ENCODE measurements at places on chromosomes 2 and 18.

DNA sequence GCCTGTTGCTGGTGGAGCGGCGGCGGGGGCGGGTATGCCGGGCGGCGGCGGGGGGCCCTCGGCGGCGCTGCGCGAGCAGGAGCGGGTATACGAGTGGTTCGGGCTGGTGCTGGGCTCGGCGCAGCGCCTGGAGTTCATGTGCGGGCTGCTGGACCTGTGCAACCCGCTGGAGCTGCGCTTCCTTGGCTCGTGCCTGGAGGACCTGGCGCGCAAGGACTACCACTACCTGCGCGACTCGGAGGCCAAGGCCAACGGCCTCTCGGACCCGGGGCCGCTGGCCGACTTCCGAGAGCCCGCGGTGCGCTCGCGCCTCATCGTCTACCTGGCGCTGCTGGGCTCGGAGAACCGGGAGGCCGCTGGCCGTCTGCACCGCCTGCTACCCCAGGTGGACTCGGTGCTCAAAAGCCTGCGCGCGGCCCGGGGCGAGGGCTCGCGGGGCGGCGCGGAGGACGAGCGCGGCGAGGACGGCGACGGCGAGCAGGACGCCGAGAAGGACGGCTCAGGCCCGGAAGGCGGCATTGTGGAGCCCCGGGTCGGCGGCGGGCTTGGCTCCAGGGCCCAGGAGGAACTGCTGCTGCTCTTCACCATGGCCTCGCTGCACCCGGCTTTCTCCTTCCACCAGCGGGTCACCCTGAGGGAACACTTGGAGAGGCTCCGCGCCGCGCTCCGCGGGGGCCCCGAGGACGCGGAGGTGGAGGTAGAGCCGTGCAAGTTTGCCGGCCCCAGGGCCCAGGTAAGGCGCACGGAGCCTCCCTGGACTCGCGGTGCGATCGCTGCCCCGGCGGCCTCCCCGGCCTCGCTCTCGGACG, 1.0 kb downstream of the ZCCHC2 start:
- peak; percentile 36 for DNase-seq

DNA sequence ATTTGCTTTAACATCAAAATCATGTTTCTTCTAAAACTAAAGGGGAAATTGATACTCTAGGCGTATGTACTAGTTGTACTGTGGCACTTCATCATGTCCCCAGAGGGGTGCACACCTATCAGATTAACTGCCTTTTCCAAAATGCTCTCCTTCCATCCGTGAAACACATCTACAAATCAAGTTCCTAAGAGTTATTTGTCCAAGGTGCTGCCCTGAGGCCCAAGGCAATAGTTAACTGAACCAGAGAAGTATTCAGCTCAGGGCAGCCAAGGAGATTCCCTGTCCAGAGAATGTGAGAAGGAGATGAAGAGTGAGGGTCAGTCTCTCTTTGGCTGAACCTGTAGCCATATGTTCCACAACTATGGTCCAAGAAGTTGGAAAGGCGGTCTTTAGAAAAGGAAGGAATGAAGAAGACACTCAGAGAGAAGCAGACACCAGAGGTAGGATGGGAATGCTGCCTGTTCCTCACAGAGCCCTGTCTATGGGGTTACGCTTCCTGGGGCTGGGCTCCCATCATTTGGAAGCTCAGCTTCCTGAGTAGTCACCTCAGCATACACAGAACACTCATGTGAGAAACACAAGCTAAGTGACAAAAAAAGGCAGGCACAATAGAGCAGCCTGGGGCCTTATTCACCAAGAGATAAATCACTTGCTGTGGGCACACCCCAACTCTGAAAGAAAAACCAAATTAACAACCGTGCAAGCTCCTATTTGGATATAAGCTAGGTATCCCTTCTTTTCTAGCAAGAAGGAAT, 55.6 kb downstream of the ANKRD44 start:
- no peak for DNase-seq

DNA sequence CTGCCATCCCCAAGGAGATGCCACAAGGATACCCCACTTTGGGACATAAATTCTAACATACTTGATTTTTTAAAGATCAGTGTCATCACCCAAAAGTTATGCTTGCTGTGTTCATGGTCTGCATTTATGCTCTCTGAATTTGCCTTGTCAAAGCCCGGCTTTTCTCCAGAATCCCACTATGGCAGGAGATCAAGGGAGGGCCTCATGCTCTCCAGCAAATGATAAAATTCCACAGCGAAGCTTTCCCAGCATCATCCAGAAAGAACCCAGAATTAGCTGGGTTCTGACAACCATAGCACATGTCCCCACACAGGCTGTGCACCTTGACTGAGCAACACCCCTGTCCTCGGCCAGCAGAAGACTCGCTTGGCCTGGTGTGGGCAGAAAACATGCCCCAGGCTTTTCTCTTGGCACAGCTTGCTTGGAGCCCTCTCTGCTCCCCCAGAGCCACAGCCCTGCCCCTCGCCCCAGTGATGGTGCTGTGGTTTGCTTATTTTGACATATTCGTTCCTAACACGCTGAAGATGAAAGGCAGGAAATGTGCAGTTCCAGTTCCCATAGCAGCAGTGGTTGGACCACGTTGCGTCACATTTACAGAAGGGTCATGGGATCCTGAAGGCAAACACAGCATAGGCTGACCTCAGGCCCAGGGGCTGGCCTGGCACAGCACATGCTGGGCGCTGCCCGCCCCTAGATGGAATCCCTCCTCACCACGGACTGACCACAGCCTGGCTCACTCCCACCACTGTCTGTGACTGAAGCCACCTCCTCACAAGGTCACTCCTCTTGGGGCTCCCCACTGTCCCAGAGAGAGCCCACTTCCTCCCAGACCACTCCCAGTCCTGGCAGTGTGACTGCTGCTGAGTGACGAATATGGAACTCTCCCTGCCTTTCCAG, 14.1 kb upstream of the CHRNA1 start:
- DNase-seq, result peak; percentile 61

- no peak for DNase-seq
These were observed 126.9 kb upstream of the ITGA4 start for GRCh38 chr2:181330286-181330685.

DNA sequence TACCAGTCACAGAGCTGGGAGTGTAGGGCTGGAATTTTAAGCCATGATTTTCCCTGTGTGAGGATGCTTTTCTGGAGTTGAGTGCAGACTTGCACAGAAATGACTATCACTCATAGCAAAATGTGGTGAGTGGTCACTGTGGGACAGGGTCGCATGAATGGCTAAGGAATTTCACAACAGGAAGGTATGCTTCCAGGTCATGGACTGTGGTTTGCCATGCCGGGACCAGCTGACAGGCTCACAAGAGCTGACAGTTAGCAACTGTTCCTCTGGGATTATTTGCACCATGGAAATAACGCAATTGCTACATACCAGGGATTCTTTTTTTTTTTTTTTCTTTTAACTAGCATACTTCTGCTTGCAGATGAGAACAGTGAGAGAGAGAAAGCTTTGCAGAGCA, 3.8 kb upstream of the UXS1 start:
- DNase-seq, result no peak

- DNase-seq, result no peak
These were observed 21.3 kb upstream of the ALLC start for GRCh38 chr2:3636586-3637310.

- DNase-seq, result no peak
These were observed 10.7 kb downstream of the DTYMK start for GRCh38 chr2:241675885-241676284.

- no peak for DNase-seq
These were observed 15.3 kb downstream of the PMS1 start for GRCh38 chr2:189799531-189799930.

DNA sequence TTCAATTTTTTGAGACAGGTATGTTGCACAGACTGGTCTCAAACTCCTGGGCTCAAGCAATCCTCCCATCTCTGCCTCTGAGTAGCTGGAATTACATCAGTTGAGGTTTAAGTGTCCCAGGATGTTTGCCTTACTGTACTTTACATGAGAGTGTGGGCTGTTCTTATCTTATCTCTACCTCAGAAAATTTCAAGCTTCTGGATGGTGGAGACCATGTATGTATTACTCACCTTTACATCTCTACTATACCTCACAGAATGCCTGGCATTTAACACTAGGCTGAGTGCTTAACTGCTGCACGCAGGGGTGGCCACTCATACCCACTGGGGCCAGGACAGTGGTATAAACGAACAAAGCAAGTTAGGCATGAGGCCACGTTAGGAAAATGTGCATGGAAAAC, 272.0 kb upstream of the RAB12 start:
- DNase-seq, result no peak

DNA sequence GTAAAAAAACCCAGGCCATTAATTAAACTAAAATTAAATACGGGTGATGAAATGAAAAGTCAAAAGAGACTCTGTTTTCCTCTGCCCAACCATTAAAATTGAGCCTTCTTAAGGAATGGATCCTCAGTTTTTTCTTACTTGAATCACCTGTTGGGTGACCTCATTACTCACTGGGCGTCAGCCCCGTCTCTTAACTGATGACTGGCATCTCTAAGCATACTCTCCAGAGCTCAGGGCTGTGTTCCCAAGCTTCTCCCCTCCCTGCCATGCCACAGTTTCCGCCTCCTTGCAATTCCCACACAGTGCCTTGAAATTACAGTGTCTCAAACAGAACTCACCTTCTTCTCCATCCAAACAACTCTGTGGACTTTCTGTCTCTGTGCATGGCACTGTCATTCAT, 421.1 kb upstream of the CELF4 start:
- no peak for DNase-seq

DNA sequence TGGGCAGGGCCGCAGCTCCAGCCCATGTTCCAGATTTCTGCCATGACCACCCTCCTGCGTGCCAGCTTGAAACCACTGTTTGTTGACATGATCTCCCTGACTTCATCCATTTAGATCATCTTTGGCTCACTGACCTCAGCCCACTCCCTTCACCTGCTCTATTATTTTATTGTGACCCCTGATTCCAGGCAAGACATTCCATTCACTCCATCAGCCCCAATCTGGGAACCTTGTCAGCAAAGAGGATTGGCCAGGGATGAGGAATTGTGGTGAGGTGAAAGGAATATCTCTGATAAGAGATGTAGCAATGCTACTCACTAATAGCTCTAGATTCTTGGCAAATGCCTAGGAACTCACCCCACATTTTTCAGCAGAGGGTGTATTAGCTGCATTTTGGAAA, 174.2 kb downstream of the TMEM247 start:
- DNase-seq, result no peak

- no peak for DNase-seq
These were observed 129.4 kb downstream of the ACOXL start for GRCh38 chr2:110861616-110862260.

DNA sequence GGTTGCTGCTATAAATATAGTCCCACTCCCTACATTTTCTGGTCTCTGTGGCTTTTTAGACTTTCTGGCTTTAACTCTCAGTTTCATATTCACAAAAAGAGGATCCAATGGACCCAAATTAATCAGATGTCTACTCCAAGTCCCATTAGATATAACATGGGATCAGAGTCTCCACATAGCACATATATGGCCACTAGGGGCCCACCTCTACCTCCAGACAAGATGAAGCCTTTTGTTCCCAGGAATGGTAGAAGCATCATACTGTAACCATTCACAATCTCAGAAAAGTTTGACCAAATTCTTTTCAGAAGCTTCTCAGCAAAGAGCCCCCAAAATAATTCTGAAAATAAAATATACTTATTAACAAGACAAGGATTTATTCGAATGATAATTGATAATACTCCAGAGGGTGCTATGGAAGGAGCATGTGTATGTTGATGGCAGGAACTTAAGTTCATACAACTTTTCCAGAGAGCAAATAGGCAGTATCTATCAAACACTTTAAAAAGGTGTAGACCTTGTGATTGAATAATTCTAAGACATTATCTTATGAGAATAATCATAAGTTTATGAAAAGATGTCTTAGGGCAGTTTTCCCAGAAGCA, 382.3 kb upstream of the CRIM1 start:
- no peak for DNase-seq

DNA sequence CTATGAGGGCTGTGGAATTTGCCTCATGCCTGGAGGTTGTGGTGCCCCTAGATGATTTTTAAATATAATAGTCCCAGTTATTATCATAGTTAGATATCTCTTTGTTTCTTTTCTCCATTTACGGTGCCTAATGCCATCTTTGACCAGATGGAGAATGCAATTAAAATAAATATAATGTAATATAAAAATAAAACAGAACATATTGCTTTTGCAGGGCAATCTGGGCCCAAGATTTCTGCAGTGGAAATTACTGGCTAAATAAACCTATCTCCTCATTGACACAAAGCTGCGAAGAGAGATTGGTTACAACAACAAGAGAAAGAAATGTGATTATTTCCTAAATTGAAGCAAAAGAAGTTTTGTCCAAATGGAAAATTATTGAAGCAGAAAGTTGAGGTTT, 51.8 kb downstream of the CPO start:
- no peak for DNase-seq

DNA sequence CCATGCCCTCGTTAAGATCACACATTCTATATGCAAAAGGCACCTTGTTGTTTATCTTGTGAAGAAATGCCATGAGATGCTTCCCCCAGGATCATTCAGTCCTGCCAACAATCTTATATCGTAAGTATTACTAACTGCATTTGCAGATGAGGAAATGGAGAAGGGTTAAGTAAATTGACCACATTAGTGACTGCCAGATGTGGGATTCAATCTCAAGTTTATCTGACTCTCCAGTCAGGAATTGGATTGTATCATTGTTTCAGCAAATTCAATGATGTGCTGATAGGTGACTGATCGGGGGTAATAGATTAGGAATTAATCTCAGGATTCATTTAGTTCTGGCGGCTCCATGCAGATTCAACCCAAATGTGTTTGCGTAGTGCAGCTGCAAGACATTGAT, 106.2 kb downstream of the CNTNAP5 start:
- no peak for DNase-seq

DNA sequence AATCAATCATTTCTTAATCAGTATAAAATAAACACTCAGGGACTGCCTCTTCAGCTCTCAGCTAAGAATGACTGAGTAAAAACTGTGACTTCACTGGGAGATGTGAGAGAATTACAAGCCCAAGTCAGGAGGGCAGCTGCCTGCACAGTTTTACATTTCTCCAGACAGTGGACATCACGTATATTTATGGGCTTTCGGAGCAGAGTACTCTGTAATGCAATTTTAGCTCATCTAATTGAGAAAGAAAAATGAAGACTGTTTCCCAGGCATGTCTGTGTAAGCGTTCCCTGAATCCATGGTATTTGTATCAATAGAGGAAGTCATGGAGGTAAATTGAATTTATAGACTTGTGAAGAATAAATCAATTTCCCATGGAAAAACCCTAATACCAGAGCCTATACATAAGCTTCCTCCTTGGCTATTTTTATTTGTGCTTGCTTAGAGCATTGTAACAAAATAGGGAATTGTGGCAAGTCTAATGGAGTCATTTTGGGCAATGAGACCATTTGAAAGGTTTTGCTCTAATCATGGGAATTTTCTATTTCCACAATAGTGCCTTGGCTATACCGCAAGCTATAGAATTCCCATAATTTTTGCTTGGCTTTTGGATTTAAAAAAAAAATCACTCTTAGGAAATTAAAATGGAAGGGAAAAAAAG, 87.2 kb downstream of the SLC5A7 start:
- DNase-seq, result no peak

GRCh38 chr18:34633368-34633767, 76.7 kb upstream of the DTNA start:
- no peak for DNase-seq

DNA sequence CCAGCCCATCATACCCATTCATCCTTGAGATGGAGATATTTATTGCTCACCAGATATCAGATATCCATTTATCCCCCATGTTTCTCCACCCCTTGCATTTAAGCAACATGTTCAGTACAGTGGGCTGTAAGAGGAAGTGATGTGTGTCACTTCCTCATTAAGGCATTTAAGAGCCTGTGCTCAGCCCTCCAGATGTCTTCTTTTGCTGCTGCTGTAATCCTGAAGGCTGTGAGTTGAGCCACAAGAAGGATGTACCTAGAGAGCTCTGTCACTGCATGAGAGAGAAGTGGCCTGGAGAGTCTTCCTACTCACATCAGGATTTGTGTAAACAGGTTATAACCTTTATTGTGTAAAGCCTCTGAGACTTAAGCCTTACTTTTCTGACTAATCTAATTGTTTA, 151.8 kb upstream of the UNC80 start:
- DNase-seq, result no peak

Data from activated T-helper 1 cell treated with Interleukin-2 at 50 U/mL for 16 hours (primary cell).